ENCODE measurements at places on chromosomes 4 and X.
A peak's percentile ranks its signal among the peaks of the same experiment; 100 is the strongest.

- DNase-seq, result peak; percentile 43
Observed at GRCh38 chr4:82388405-82388804, 14.6 kb upstream of the HNRNPD start.

DNA sequence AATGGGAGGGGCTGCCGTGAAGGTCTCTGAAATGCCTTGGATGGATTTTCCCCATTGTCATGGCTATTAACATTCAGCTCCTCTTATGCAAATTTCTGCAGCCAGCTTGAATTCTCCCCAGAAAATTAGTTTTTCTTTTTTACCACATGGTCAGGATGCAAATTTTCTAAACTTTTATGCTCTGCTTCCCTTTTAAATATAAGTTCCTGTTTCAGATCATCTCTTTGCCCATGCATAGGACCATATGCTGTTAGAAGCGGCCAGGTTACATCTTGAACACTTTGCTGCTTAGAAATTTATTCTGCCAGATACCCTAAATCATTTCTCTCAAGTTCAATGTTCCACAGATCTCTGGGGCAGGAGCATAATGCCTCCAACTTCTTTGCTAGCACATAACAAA lies 13.8 kb upstream of the CLDN34 start:
- DNase-seq, result no peak

- DNase-seq, result no peak
Observed at GRCh38 chr4:118361192-118361591, 8.4 kb upstream of the PRSS12 start.

DNA sequence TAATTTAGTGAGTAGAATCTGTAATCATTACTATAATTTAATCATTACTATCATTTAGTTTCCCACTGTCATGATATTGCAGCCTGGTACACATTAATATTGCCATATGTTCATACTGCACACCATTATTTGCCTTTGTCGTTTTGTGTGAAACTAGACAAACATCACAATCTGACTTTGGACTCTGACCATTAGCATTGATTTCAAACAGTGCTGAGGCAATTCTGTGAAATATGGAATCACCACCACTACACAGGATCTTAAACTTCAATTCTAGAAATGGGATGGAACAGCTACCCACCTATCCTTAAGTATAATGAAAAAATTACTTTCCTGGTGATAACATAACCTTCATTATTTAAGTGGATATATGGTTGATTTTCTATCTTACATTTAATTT lies 98.3 kb downstream of the SORBS2 start:
- DNase-seq, result no peak

- DNase-seq, result no peak
Observed at GRCh38 chrX:38661561-38661960, 100.2 kb downstream of the TSPAN7 start.

DNA sequence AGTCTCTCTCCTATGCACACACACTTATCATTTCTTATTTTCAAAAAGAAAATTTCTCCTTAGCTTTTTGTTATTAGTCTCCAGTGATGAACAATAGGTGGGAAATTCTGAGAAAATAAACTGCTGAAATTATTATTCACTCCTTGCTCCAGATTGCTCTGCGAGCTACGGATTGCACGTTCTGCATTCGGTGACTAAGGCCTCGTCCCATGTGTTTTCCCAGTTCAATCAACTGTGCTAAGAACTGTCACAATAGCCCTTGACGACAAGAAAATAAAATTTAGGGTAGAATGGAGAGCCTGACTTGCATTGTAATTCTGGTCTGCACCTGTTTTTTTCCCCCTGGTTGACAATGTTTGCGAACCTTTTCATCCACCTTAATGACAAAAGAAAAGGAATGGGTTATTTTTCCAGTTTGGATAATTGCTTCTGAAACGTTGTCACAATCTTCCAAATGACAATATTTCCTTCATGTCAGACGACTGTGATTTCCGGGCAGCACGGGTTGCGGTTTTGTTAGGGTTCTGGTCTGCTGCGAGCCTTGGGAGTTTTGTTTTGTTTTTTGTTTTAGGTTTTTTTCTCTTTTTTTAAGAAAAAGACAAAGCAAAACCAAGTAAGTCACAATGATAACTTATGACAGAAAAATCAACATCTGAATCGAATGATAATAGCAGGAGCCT lies 124.5 kb upstream of the NOCT start:
- no peak for DNase-seq

GRCh38 chrX:153948847-153949805 lies 4.7 kb upstream of the RENBP start:
- DNase-seq, result peak; percentile 51

GRCh38 chr4:13329963-13330362 lies 154.2 kb downstream of the RAB28 start:
- no peak for DNase-seq

DNA sequence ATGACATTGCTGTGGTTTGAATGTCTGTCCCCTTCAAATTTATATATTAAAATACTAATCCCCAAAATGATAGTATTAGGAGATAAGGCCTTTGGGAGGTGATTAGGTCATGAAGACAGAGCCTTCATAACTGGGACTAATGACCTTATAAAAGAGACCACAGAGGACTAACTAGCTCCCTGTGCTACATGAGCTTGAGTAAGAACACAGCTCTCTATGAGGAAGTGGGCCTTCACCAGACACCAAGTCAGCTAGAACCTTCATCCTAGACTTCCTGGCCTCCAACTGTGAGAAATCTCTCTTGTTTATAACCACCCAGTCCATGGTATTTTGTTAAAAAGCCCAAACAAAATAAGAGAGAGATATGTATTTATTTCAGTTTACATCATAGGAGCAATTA lies 242.2 kb upstream of the CTSO start:
- peak; percentile 47 for DNase-seq

GRCh38 chr4:104490096-104490769 lies 4.5 kb downstream of the CXXC4 start:
- DNase-seq, result peak; percentile 6

- DNase-seq, result no peak
Observed at GRCh38 chrX:72019487-72019886, 108.8 kb downstream of the NHSL2 start.

GRCh38 chr4:7803992-7804755 lies 135.5 kb downstream of the AFAP1 start:
- DNase-seq, result peak; percentile 86

GRCh38 chr4:14180983-14181601 lies 553.6 kb upstream of the BOD1L1 start:
- DNase-seq, result no peak

DNA sequence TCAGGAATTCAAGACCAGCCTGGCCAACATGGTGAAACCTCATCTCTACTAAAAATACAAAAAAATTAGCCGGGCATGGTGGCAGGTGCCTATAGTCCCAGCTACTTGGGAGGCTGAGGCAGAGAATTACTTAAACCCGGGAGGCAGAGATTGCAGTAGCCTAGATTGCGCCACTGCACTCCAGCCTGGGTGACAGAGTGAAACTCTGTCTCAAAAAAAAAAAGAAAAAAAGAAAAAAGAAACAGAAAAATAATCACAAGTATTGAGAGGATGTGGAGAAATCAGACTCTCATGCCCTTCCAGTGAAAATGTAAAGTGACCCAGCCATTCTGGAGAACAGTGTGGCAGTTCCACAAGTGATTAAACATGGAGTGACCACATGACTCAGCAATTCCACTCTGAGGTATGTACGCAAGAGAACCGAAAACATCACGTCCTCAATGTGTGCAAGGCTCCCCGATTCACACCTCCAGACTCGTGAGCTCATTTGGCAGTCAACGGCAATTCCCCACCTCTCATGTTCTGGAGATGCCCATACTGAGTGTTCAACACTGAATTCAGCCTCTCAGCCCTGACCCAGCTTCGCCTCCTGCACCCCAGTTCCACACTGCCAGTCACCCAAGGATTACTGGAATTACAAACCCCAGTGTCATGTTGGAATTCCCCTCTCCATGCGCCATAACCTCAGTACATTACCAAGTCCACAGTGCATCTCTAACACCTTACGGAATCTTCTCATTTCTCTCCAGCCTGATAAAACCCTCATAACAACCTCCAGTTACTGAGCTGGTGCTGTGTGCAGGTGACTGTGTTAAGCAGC lies 21.1 kb downstream of the ACOX3 start:
- no peak for DNase-seq

- peak; percentile 24 for DNase-seq
Observed at GRCh38 chrX:12702509-12703091, 88.6 kb upstream of the PRPS2 start.

GRCh38 chrX:34918856-34919255 lies 23.7 kb upstream of the FAM47B start:
- peak; percentile 19 for DNase-seq

DNA sequence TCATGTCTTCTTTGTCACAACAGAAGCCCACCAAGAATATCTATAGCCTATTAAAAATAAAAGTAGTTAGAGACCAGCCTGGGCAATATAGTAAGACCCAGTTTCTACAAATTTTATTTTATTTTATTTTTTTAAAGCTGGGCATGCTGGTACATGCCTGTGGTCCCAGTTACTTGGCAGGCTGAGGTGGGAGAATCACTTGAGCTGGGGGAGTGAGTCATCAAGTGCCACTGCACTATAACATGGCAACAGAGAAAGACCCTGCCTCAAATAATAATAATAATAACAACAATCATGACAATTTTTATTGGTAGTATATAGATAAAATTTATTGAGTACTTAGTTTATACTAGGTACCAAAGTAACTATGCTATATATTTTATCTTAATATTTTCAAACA lies 93.0 kb upstream of the NPFFR2 start:
- no peak for DNase-seq

DNA sequence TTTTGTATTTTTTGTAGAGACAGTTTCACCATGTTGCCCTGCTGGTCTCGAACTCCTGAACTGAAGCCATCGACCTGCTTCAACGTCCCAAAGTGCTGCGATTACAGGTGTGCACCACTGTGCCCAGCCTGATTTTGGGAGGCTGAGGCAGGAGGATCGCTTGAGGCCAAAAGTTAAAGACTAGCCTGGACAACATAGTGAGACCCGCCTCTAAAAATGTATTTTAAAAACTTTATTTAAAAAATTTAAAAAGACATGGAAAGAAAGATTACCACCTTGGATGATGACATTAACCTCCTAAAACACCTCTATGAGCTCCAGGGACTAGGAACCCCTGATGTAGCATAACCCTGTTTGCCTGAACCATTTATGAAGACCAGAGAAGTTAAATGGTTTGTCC lies 5.8 kb upstream of the BBS7 start:
- no peak for DNase-seq

DNA sequence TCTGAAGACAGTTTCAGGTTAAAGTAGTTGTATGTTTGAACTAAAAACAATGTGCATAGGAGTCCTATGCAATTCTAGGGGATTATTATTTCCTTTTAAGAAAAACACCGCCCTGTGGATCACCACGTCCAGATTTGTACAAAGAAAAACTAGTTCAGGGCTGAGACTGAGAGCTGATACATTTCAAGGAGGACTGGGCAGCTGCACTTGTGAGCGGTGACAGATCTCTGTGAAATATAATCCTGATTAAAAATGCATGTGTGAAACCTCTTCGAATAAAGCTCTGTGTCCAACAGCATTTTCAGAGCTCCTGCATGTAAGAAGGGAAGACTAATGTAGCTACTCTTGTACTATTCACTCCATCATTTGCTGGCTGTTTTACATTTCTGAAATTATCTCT lies 365.8 kb upstream of the PITX2 start:
- no peak for DNase-seq

- peak; percentile 33 for DNase-seq
Observed at GRCh38 chr4:11623726-11624037, 195.0 kb upstream of the HS3ST1 start.

- DNase-seq, result no peak
Observed at GRCh38 chr4:119765469-119765868, 136.9 kb upstream of the PDE5A start.

DNA sequence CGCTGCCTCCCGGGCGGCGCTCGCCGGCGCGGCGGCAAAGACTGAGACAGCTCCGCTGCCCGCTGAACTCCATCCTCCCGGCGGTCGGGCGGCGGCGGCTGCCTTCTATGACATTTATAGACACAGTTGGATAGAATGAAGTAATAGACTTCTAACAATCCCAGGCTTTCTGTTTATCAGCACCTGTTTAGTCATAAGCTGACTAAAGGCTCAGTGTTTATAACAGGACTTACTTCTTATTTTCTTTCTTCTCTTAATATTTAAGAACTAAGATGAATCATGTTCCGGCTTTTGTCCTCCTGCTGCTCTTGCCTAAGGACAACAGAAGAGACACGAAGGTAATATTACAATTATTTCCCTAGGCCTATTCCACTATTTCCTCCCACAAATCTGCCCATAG lies 3.9 kb downstream of the ARL13A start:
- DNase-seq, result no peak

GRCh38 chr4:121277194-121278105 lies 103.4 kb downstream of the QRFPR start:
- peak; percentile 57 for DNase-seq

- no peak for DNase-seq
Observed at GRCh38 chr4:122896270-122896669, 26.1 kb downstream of the NUDT6 start.

- DNase-seq, result peak; percentile 61
Observed at GRCh38 chr4:152499344-152499743, 36.5 kb downstream of the FBXW7 start.

- no peak for DNase-seq
Observed at GRCh38 chr4:53538756-53539155, 52.5 kb downstream of the LNX1 start.

DNA sequence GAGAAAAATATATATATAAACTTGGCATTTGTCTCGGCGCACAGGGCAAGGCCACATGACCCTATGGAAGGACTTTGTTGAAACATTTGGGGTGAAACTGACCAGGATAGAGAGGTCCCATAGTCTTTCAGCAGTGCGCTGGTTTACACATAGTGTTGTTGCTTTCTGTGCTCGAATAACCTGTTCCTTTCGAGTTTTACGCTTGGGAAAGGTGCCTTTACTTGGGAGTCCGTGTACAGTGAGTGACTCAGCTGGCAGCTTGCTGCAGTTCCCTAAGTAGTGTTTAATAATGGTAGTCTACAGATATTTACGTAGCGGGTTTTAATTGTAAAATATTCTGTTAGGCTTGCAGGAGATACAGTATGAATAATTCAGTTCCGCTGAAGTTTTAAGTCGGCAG lies 578 bp downstream of the APOOL start:
- DNase-seq, result peak; percentile 9

GRCh38 chr4:186029571-186030398 lies 39.2 kb upstream of the TLR3 start:
- no peak for DNase-seq

DNA sequence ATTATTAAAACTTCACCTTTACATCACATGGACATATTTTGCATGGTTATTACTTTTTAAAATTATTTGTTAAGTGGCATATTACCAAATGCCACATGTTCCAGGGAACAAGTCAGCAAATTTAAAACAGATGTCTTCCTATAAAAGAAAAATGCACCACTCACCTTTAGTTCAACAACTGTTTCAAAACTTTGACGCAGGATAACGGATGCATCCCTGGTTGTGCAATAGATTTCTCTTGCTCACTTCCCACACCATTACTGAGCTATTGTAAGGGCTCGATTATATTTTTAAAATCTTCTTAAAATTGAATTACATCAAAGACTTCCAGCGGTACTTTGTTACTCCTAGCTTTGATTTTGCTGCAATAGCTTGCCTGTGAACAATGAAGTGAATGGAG lies 93.0 kb upstream of the ARHGAP24 start:
- no peak for DNase-seq
